ENCODE measurements at places on chromosomes 7 and 10. TPM values are rescaled to one million over a fixed set of nuclear protein-coding genes. Genes with fewer than 3 reads are reported as not detected.
A peak's percentile ranks its signal among the peaks of the same experiment; 100 is the strongest.

DNA sequence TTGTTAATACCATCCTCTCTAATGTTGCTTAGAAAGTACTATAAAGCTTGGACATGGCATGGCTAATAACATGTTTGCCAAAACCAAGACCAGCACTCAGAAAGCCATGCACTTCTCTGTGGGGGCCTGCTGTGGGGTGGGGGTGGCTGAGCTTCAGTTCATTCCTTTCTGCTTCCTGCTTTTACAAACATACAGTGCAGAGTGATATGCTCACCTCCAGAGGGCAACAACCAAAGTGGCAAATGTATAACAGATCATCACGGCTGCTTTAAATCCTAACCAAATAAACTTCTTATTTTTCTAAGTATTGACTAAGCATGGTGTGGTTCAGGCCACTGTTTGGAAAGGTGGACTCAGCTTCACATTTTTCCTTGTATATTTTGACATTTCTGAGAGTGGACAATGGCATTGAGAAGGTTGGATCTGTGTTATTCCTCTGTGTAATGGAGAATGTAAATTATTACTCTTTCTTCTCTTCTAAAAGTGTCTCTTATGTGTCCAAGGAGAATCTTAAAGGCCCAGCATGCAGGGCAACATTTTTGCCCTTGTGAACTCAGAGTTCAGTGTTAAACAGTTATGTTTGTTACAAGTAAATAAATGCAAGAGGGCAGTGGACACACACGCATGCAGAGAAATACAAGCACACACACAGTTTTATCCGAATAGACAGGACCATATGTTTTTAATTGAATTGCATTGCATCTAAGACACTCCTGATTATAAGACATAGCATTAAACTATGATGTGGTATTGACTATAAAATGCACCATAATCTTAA lies 186.1 kb downstream of the HERPUD2 start:
- no peak for DNase-seq

- no peak for DNase-seq
Measured at GRCh38 chr7:80346704-80347103, 165.2 kb downstream of the GNAT3 start.

GRCh38 chr7:20744954-20745446 lies 41.7 kb downstream of the SP8 start:
- no peak for DNase-seq

DNA sequence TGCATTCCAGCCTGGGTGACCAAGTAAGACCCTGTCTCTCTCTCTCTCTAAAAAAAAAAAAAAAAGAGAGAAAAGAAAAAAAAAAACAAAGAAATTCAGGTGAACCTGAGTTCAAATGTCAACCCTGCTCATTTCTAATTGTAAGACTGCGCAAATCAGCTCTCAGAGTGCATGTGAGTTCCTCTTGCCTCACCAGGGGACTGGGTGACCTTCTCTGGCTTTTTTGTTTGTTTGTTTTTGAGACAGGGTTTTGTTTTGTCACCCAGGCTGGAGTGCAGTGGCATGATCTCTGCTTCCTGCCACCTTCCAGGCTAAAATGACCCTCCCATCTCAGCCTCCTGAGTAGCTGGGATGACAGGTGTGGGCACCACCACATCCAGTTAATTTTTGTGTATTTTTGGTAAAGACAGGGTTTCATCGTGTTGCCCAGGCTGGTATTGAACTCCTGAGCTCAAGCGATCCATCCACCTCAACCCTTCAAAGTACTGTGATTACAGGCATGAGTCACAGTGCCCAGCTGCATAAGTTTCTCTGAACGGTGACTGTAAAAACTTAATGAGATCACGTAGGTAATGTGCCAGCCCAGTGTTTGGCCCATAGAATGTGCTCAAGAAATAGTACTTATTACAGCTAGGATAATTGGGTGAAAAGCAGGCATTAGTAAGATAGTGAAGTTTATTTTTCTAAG lies 45.3 kb upstream of the BAMBI start:
- no peak for DNase-seq

DNA sequence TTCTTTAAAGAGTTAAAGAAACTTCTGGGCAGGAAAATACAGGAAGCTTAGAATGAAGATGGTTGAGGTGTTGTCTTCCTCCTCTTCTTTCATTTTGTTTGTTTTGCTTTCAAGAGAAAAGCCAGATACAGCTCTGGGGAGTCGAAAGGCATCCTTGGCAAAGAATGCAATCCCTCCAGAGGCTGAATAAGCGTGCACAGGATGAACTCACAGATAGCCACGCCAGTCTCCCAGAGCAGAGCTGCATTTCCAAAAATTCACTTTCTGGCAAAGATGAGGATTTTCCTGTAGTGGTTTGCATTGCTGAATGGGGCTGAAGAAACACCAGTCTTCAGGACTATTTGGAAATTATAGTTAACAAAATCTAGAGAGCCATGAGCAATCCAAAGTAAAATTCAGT lies 336.4 kb downstream of the NRG3 start:
- DNase-seq = no peak

DNA sequence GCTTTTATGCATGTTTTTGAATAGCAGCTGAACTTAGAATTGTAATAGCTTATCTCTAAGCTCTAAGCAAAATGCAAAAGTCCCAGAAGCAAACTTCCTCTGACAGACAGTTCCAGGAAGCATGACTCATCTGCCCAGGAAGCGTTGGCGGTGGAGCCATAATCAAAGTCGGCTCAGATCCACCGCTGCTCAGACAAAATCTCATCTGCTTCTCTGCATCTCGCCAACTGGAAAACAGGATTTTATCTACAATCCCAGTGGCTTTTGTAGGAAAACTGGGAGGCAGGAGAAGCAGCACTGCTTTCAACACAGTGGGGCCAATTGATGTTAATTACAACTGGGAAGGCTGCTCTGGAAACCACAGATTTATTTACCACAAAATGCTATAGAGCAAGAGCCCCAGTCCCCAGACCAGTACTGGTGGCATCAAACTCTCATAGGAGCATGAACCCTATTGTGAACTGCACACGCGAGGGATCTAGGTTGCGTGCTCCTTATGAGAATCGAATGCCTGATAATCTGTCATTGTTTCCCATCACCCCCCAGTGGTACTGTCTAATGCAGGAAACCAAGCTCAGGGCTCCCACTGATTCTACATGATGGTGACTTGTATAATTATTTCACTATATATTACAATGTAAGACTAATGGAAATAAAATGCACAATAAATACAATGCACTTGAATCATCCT lies 99.9 kb downstream of the CUBN start:
- DNase-seq = peak; percentile 76

- peak; percentile 58 for DNase-seq
Measured at GRCh38 chr10:44280226-44281014, 104.5 kb downstream of the CXCL12 start.

- DNase-seq = peak; percentile 48
Measured at GRCh38 chr10:49601857-49602256, 8.3 kb upstream of the SLC18A3 start.

- DNase-seq = peak; percentile 96
Measured at GRCh38 chr7:100602889-100603725, 944 bp downstream of the PCOLCE start.

- no peak for DNase-seq
Measured at GRCh38 chr10:86258941-86259340, 107.7 kb downstream of the GRID1 start.

GRCh38 chr7:17274551-17275245 lies 23.8 kb upstream of the AHR start:
- DNase-seq = no peak

- no peak for DNase-seq
Measured at GRCh38 chr7:99272476-99273045, at the start of gene MYH16. Gene MYH16 (plus strand): TSS chr7:99272839.

DNA sequence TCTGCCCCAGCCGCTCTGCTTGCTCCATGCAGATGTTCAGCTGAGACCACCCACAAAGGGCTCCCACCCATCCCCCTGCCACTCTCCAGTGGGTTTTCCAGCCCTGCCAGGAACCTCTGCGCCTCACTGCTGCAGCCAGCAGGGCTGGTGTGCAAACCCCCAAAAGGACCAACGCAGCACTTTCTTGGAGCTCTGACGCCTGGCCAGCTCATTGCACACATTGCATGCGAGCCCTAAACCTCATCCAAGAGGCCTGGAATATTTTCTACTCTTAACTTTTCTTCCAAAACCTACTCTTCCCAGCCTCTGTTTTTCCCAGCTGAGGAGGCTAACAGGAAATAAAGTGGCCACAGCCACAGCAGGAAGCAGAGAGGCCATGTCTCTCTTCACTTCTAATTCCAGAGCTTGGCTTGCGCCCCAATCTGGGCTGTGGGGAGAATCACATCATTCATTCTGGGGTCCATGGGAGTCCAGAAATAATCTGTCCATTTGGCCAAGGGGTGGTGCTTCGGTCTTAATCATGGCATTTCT lies 4.6 kb upstream of the FAM170B start:
- DNase-seq = no peak

Gene PCGF5
- 28.4 TPM for total RNA-seq

Gene PDGFA
- 22.8 TPM for total RNA-seq

Gene AKR1C4
- not detected for total RNA-seq

Gene GJD4
- total RNA-seq = not detected

Gene GJC3
- total RNA-seq = 1.3 TPM

Gene MTERF1
- 4.7 TPM for total RNA-seq

Gene CD36
- total RNA-seq = 31.3 TPM
